NCI-H2081 treated with DMSO at 0.1 percent for 48 hours (cell line): ENCODE measurements at places on chromosomes 11 and 22.
A peak's percentile ranks its signal among the peaks of the same experiment; 100 is the strongest.

DNA sequence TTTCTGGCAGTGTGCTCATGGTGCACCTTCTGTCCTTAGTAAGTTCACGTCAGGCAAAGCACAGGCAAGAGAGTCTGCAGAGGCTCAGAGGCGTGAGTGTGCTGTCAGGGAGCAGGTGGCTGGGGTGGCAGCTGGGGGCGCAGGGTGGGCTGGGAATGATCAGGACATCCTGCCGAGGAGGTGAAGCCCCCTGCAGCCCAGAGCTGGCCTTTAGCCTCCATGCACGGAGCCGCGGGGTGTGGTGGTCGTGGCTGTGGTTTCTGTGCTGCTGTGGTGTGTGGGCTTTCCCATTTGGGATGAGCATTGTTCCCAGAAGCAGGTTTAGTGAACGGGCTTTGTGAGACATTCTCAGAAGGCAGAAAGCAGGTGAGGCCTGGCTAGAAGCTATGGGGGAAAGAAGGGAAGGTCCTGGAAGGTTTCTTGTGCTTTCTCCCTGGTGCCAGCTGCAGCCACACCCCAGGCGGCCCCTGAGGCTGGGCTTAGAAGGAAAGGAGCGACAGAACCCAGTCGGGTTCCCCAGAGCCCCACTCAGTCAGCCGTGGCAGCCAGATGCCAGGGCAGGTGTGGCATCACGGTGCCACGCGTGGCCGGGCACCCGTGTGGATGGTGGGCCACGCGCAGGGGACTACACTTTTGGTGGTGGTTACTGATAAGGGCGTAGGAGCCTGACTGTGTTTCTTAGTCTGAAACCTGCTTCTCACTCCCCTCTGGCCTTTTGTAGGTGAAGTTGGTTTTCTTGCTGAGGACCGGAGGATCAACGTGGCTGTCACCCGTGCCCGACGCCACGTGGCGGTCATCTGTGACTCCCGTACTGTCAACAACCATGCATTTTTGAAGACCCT, 32.0 kb downstream of the IGHMBP2 start:
- no peak for DNase-seq

DNA sequence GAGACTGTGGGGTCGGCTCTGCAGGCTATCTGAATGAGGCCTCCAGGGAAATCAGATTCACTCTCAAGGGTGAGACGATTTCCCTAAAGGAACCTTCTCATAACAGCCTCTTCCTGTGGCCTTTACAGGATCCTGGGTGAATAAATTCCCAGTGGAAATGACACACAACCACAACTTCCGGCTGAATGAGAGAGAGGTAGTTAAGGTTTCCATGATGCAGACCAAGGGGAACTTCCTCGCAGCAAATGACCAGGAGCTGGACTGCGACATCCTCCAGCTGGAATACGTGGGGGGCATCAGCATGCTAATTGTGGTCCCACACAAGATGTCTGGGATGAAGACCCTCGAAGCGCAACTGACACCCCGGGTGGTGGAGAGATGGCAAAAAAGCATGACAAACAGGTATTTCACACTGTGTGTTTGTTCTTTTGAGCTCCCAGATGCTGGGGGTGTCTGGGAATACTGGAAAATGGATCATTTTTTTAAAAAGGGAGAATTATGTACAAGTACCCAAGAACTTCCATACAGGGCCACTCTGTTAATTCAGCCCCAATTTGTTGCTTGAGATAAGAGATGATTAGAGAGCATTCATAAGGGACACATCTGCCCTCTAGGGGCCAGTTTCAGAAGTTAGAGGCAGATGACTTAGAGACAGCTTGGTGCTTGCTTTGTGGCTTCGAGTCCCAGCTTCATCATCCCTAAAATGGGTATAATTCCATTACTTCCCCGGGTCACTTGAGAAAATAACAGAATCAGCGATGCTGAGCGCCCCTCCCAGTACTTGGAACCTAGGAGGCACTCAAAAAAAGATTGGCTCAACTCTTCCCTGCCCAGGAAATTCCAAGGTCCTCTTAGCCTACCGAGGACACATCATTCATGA, 10.2 kb downstream of the SERPIND1 start:
- DNase-seq: no peak

- no peak for DNase-seq
Observed at GRCh38 chr11:95232666-95233065, 1.7 kb upstream of the SESN3 start.

DNA sequence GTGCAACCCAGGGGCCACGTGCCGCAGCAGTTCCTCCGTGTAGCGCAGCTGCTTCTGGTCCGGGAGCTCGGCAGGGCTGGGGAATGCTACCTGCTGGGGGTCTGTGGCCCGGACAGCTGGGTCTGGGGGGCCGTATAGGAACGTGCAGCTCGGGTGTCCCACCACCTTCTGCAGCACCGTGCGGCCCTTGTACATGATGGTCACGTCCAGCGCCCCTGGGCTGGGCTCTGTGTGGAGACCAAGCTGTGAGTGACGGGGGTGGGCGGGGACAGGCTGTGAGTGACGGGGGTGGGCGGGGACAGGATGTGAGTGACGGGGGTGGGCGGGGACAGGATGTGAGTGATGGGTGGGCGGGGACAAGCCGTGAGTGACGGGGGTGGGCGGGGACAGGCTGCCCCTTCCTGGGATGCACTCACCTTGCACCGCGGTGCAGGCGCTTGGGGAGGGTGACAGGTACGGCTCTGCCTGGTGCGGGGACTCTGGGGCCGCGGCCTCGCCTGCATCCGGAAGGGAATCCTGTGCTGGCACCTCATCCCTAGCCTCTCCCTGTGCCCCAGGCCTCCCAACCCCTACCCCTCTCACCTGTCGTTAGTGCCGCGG, 2.3 kb downstream of the IRF7 start:
- peak; percentile 7 for DNase-seq

DNA sequence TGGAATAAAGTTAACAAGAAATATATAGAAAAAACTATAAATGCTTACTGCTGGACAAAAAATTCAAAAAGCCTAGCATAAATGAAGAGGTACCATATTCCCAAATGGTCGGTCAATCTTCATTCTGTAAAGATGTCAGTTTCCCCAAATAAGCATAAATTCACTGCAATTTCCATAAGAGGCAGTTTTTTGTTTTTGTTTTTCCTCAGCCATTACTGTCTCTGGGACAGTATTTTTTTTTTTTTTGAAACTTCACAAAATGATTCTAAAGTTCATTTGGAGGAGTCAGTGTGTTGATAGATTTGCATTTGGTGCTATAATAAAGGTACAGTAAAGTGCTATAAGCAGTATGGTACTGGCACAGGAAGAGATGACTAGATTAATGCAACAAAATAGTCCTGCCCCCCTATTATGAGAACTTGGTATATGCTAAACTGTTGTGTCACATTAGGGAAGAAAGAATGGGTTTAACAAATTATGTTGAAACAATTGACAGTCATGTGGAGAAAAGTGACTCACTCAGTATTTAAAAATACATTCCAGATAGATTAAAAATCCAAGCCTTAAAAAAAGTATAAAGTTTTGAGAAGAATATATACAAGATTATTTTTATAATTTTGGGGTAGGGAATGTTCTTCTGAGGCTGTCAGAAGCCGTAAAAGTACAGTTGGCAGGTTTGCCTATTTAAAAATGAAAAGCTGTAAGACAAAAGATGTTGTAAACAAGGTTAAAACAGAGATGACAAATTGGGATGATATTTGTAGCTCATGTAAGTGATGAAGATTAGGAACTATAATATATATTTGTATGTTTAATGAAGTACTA, 2.6 kb upstream of the FTH1 start:
- DNase-seq: no peak

DNA sequence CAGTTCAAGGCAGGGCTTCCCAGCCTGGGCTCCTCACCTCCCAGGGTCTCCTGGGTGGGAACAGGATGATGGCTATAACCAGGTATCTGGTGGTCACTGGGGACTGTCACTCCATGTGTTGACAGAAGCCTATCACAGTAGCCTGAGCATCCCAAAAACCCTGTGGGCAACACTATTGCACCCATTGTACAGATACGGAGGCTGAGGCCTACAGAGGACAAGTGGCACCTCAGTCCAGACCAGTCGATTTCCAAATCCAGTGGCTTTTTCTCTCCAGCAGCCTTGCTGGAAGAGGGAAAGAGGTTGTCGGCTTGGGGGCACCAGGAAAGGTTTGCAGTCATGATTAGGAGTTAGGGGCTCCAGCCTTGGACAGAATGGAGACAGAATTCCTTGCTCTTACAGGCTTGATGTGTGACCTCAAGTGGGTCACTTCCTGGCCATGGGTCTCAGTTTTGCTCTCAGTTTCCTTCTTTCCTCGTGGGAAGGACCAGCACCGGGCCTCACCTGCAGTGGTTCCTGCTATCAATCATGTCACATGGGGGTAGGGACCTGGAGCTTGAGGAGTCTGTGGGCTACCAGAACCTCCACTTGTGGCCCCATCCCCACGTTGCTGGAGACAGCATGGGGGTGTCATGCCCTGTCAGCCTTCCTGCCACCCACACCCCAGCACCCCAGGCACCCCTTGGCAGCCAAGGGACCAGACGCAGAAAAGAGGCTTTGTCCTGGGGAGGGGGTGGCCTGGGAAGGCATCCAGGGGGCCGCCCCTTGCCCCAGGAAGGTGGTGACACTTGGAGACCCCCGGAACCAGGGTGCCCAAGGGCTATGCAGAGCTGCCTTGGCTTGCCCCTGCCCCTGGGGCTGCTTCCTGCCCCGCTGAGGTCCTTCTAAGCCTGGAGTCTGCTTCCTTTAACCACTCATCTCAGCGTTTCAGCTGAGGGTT, 2.1 kb downstream of the EMID1 start:
- DNase-seq: no peak

DNA sequence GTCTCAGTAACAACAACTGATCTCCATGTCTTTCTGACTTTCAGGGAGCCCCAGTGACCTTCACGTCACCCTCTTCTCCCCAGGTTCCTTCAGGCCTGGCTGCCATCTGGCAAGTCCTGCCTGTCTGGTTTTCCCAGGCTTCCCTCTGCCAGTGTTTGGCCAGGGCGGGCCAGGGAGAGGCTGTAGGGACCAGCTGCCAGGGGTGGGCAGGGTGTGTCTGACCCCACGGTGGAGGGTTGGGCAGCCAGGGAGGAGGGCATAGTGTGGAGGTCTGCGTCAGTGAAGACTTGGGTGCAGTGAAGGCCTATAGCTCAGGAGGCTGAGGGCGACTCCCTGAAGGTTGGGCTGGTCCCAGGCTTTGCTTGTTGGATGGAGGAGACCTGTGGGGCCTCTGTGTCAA, 11.9 kb upstream of the MRGPRX2 start:
- DNase-seq: no peak

DNA sequence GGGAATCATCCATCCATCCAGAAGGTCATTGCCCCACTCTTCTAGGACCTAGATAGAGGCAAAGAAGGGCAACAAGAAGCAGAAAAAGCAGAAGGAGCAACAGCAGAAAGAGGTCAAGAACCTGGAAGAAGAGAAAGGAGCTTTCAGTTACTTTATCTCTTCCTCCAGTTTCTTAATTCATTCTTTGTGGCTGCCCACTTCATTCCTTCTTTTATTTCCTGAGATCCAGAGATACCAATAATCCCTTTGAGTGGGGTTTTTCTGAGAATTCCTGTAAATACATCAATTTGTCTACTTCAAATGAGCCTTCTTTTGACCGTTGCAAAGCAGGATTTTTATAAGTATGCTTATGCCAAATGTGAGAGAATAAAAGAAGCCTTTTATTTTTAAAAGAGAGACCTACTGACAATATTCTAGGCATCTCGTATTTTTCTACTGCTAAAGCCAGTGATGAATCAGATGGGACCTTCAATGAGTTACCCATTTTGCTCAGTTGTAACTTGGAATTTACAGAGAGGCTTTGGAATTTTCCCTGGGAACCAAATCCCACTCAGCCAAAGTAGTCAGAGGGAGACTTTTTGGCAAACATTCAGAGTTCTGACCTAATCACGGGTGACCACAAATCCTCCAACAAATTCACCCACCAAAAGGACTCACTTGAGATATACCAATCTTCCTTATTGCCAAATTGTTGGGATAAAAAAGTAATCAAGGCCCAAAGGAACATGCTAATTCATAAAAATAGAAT, 54.9 kb downstream of the ZC3H12C start:
- no peak for DNase-seq

- DNase-seq: no peak
Observed at GRCh38 chr11:62883673-62884072, 3.0 kb downstream of the SLC3A2 start.

DNA sequence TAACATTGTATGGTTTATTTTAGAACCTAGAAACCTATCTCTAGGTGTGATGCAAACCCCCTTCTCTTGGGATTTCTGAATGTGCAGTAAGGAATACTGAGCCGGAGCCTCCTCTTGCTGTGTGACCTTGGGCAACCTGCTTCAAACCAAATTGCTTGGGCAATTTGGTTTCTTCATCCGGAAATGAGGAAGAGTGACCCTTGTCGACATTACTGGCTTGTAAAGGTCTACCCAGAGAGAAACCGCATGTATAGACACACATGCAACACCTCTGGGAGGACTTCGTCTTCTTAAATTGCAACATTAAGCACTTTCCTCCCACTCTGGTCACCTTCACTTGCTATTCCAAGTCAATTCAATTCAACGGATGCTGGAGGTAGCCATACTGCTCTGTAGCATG, 19.6 kb upstream of the TP53I11 start:
- no peak for DNase-seq

- DNase-seq: no peak
Observed at GRCh38 chr22:23306926-23307325, 126.6 kb downstream of the BCR start.

DNA sequence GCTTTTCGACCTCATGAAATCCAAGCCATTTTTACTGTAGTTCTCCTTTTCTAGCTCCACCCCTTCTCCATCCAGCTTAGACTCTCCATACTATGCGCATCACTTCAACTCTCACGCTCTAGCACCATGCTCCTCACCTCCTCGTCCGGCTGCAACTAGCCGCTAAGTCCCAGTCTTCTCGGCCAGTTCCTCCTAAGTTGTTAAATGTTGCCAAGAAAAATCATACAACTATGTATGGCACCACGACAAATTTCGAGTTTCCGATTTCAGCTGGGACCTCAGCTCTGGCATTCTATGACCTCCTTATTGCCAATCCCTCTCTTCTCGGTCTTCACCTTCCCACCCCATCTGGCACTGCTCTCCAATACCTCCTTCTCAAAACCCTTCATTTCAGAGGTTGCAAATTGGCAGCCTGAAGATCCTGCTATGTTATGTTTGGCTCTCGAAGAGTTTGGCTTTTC, 1.0 kb downstream of the ZNF70 start:
- DNase-seq: no peak

DNA sequence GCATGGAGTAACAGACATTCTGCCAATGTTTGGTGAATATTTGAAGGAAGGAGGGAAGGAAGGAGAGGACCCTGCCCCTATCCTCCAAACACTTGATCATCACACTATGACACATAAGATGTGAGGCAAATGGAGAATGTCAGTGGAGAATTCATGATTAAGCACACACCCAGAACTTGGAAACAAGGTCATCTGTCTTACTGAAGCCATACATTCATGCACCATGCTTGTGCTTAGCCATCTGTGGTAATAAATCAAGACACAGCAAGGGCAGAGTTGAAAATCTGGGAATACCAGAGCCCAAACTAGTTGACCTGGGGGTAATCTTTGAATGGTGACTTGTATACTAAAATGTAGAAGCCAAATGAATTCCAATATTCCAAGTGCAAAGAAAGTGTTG, 7.9 kb upstream of the TIMP3 start:
- no peak for DNase-seq

- DNase-seq: no peak
Observed at GRCh38 chr11:34223021-34223813, 117.8 kb downstream of the NAT10 start.

- no peak for DNase-seq
Observed at GRCh38 chr22:40768206-40768605, 50.9 kb downstream of the SLC25A17 start.

- DNase-seq: no peak
Observed at GRCh38 chr11:35923452-35923851, 20.4 kb upstream of the LDLRAD3 start.

- DNase-seq: peak; percentile 29
Observed at GRCh38 chr11:27183672-27184457, 143.2 kb downstream of the BBOX1 start.

- no peak for DNase-seq
Observed at GRCh38 chr11:14967581-14968243, 4.4 kb downstream of the CALCA start.
